ENCODE measurements at places on chromosomes 7 and 10.

DNA sequence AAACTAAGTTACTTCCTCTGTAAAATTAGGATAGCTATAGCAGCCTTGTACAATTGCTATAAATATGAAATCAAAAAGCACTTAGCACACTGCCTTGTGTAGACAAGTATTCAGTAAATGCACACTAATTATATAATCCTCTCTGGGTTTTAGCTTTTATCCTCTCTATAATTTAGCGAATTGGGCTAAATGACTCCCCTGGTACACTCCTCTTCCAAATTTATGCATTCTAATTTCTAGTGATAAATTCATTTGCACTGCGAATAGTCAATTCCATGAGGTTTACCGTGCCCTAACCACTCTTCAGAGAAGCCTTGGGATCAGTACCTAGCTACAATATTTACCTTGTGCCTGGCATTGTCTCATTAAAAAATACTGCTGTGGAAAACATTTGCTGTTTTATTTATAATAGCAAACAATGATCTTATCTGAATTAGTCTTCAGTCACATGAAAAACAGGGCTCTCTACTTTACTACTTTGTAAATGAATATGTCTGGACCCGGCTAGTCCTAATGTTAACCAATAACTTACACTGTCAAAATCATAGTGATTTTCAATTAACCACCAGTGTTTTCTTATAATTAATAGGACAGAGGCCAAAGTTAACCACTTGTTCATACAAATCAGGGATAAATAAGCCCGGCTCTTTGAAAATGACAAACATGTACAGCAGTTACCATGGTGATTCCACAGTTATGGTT, 577.9 kb downstream of the IPMK start:
- no peak for DNase-seq

DNA sequence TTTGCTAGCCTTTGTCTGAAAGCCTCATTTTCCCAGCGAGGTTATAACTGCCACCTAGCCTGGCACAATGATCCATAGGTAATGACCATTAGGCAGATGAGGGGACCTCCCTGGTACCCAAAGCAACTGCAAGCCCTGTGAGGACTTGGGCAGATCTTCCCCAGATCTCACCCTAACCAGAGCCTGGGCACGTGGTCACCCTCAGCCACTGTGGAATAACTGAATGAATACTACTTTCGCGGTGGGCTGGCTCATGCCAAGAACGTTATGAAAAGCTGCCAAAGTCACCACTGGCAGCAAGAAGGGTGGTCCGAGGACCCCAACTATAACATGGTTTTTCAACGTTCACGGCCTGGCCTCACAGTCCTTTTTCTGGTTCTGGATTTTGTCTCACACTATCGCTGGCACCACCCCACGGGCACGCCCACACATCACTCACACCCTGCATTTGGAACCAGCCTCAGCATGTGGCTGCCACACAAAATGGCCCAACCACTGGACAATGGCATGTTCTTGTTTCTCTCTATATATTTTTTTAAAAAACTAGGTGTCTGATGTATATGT, 3.4 kb downstream of the PRKAG2 start:
- no peak for DNase-seq

GRCh38 chr7:21768279-21768678, 177.4 kb downstream of the CDCA7L start:
- DNase-seq, result no peak

- DNase-seq, result no peak
Measured at GRCh38 chr7:42069590-42069989, 167.4 kb downstream of the GLI3 start.

DNA sequence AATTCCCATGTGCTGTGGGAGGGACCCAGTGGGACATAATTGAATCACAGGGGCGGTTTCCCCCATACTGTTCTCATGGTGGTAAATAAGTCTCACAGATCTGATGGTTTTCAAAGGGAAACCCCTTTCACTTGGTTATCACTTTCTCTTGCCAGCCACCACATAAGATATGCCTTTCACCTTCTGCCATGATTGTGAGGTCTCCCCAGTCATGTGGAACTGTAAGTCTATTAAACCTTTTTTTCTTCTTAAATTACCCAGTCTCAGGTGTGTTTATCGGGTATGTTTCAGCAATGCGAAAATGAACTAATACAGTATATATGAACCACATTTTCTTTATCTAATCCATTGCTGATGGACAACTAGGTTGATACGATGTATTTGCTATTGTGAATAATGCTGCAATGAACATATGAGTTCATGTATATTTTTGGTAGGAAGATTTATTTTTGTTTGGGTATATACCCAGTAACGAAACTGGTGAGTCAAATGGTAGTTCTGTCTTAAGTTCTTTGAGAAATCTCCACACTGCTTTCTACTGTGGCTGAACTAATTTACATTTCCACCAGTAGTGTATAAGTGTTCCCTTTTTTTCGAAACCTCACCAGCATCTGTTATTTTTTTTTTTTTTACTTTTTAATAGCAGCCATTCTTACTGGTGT, 70.0 kb upstream of the HGF start:
- no peak for DNase-seq

GRCh38 chr7:155950898-155951553, 138.8 kb upstream of the SHH start:
- DNase-seq, result no peak

DNA sequence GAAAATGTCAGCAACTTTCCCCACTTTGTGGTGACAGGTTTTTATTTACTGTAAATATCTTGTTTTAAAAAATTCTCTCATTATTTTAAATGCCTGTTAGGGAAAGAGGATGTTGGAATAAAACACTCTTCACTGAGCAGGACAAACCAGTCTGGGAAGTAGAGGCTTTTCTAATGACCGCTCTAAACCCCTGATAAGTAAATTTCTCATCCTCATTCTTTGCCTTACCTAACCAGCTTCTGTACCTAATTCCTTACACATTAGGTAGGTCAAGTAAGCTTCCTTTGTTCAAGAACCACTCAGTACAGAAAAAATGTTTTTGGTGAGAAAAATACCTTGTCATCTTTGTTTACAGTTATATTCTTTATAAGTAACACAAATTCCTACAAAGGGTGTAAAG, 143.6 kb downstream of the GPR85 start:
- no peak for DNase-seq

All from GM03348 (cell line).